ENCODE measurements at places on chromosomes 13 and 19.

GRCh38 chr13:42751693-42752092 is 29.7 kb upstream of the FAM216B start:
- no peak for DNase-seq

DNA sequence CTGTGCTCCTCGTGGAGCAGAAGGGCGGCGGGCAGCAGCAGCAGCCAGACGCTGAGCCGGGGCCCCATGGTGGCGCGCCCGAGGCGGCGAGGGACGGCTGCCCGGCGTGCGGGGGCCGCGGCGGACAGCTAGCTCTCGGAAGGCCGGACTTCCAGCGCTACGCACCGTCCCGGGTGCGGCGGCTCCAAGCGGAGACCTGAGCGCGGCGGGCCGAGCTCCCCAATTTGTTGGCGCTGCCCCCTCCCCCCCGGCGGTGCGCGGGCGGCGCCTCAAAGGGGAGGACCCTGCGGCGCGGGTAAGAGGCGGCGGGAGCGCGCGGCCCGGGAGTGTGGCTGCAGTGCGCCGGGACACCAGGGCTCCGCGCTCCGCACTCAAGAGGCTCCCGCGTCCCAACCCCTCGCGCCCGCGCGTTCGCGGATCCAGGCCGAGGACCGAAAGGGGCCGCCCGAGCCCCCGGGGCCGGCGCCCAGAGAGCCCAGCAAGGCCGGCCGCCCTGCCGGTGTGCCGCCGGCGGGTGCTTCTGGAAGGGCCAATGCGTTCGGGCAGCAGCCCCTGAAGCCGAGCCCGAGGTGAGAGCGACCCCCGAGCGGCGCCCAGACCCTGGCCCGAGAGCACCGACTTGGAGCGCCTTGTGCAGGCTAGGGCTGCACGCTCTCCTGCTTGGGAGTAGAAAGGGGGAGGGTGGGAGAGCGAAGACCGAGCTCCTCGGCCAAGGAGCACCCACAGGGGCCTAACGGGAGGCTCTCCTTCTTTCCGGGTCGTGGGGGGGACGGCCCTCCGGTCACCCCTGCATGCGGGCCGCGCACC is at the start of the genes COL4A1 and COL4A2:
Gene COL4A1 (minus strand): TSS at position 198 of the 807 bp plus-strand sequence. CDS start 130 bp downstream, at position 68.
Gene COL4A2 (plus strand): TSS at position 325 of the 807 bp plus-strand sequence. CDS start 620 bp downstream, outside the sequence.
- no peak for DNase-seq

GRCh38 chr19:45349126-45349415 is 8.5 kb downstream of the KLC3 start:
- no peak for DNase-seq

GRCh38 chr13:51913421-51914136 is 51.8 kb downstream of the CCDC70 start:
- DNase-seq, result no peak

- no peak for DNase-seq
Observed at GRCh38 chr13:110965038-110965754, 50.3 kb upstream of the ANKRD10 start.

DNA sequence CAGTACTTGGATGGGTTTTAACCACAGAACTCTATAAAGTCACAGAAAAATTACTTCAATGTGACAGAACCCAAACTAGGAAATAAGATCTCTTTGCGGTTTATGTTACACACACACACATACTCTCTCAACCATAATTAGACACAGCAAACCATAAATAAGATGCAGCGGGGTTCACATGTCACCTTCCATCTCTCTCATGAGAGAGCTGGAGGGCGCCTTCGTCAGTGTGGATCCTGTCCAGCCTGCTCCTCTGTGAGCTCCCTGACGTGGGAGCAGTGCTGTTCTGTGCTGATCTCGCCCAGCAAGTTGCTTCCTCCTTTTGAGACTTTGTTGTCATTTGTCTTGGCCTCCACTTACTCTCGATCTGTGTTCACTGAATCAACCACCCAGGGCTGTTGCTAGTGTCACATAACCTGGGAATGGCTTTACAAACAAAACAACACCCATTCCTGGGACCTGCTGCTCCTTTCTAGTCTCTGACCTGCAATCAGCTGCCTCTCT is 204.9 kb upstream of the KL start:
- no peak for DNase-seq

DNA sequence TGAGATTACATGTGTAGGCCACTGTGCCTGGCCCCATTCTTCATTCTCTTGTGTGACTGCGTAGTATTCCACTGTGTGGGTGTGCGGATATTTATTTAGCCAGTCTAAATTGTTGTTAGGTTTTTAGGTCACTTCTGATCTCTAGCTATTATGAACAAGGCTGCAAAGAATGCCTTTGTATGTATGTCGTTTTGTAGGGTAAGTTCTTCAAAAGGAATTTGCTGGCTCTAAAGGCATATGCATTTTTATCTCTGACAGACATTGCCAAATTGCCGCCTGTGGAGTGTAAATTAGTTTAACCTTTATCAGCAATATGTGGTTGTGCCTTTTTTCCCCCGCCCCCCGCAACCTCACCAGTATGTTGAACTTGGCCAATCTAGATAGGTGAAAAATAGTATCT is 30.3 kb upstream of the EHD2 start:
- DNase-seq, result no peak

GRCh38 chr13:58566176-58566575 is 934.6 kb downstream of the PCDH17 start:
- no peak for DNase-seq

- DNase-seq, result no peak
Observed at GRCh38 chr13:27489456-27489855, 39.1 kb upstream of the MTIF3 start.

DNA sequence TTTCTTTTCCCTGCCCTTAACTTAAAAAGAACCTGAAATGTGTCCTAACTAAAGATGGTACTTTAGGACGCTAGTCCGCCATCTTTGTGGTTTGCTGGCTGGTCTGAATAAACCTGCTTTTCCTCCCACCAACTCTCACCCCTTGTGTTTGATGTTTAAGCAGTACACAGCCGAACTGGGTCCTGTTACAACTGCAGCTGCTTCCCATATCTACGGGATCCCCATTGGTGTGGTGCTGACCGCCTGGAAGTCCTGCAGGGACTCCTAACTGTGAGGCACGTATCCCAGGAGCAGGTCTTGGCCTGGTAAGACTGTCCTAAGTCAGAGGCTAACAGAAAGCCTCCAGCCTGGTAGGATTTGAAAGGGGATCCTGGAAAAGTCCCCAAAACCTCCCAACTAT is 40.9 kb upstream of the VSTM2B start:
- no peak for DNase-seq

GRCh38 chr13:60327511-60327910 is 69.5 kb upstream of the TDRD3 start:
- no peak for DNase-seq

DNA sequence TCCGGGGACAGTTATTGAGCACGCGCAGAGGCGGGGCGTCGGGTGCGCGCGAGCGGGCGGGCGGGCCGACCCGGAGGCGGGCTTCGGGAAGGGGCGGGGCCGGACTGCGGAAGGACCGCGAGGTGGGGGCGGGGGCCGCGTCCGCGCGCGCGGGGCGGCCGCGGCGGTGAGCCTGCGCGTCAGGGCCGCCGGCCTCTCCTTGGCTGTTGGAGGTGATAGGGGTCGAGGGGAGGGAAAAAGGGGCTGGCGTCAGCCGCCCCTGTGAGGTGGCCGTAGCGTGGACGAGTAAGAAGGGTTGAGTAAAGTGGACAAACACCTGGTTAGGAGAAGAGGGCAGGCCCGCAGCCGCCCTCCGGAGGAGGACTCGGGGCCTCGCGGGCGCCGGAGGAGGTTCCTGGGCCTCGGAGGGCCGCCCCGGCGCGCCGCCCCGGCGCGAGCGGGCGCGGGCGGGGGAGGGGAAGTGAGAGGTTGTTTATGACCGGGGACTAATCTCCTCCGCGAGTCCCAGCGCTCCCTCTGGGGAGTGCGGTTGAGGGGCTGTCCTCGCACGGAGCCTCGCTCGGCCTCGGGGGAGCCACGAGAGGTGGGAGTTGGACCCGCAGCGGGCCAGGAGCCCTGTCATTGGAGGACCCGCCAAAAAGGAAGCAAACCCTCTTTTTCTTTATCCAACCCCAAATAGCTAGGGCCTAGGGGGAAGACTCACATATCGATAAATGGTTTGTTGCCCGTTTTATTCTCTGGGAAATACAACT is 547 bp upstream of the INTS6 start:
- DNase-seq, result peak; percentile 58

GRCh38 chr13:24179486-24179850 is 18.9 kb downstream of the SPATA13 start:
- no peak for DNase-seq

DNA sequence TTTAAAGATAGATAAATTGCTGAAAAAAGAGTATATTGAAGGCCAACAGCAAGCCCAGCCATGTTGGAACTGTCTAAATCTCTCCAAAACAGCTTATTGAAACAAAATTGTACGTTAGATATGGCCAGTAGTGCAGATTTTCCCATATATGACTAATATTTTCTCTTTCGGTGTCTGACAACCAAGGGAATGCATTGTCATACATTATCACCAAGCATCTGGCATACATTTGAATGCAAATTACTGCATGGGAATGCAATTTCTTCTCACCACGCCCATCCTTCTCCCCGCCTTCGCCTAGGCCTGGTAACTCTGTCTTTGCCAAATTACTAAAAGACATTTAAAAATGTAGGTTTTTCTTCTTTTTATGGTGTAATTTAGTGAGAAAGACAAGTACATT is 32.5 kb upstream of the IRS2 start:
- DNase-seq, result no peak

GRCh38 chr19:14425696-14426138 is 6.6 kb upstream of the DDX39A start:
- no peak for DNase-seq

DNA sequence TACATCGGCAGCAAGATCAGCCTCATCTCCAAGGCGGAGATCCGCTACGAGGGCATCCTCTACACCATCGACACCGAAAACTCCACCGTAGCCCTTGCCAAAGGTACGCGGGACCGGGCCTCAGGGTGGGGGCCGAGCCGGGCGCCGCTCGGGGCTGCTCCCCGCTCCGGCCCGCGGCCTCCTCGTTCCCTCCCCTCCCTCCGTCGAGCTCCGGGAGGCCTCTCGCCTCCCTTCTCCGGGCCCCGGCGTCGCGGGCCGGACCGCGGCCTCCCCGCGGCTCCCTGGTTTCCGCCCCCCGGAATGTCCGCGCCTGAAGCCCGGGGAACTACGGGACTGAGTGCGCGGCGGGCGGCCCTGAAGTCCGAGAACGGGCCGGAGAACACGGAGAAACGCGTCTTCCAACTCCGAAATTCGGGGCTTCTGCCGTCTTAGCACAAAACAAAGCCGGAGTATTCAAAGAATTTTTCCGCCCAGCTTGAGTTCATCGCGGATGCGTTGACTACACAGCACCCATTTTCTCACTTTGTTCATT is 423 bp downstream of the LSM14A start:
- DNase-seq, result no peak

DNA sequence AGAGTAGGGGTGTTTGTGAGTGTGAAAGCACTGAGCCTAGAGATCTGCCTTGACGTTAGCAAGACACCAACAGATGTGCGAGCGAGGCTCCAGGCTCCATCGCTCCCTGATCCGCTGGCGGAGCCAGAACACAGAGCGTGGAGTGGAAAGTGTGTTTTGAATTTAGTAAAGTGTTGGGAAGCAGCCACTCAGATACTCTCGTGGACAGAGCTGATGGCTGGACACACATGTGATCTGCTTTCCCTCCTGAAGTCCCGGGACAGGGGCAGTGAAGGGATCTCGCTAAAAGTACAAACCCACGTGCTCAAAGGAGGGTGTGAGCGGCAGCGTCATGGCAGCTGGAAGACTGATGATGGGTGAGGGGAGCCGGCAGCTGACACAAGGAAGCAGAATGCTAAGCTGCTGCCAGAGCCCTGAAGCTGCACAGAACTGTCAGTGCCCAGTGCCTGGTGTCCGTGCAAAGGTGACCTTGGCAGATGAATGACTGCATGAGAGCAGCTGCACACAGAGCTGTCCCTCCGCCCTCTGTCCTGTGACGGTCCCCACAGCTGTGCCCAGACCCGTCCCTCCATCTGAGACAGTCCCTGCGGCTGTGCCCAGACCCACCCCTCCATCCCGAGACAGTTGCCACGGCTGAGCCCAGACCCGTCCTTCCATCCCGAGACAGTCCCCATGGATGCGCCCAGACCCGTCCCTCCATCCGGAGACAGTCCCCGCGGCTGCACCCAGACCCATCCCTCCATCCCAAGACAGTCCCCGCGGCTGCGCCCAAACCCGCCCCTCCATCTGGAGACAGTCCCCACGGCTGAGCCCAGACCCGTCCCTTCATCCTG is 29.6 kb upstream of the TMEM255B start:
- DNase-seq, result no peak

GRCh38 chr13:106744516-106744915 is 176.6 kb upstream of the ARGLU1 start:
- no peak for DNase-seq

DNA sequence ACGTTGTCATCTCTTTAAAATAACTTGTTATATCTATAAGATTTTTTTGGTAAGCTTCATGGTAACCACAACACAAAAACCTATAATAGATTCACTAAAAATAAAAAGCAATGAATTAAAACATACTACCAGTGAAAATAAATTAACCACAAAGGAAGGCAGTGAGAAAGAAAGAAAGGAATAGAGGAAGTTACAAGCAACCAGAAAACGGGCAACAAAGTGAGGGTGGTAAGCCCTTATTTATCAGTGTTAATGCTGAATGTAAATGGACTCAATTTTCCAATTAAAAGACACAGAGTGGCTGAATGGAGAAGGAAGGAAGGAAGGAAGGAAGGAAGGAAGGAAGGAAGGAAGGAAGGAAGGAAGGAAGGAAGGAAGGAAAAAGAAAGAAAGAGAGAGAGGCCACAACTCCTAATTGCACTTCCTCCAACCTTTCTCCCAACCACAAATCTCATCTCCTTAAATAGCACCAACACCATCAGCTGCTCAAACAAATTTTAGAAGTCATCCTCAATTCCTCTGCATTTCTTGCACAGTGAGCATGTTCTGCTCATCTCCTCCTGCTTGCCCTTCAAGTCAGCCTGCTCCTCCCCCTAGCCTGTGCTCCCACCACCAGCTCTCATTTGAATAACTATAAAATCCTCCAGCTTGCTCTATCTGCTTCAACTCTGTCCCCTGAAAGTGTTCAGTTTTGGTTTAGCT is 48.6 kb downstream of the CCNA1 start:
- no peak for DNase-seq

- DNase-seq, result no peak
Observed at GRCh38 chr13:50162001-50162400, 146.8 kb downstream of the KCNRG start.

DNA sequence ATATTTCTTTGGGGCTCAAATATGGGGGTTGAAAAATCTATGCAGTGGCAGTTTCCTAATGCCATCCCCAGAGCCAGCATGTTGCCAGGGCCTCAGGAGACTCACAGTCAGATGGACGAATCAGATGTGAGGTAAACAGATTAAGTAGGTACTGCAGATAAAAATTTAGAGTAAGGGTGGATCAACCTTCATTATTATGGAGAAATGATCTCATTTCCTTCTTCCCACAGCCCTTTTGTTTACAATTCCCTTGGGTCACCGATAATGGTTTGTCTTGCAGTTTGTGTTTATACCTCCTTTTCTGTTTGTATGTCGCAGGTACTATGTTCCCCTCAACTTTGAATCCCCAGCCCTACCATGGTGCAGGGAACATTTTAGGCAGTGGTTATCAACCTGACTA is 20.0 kb downstream of the DIAPH3 start:
- no peak for DNase-seq

- DNase-seq, result no peak
Observed at GRCh38 chr19:21569494-21569865, 64.1 kb downstream of the ZNF429 start.

Data from stimulated activated CD8-positive, alpha-beta memory T cell treated with anti-CD3 and anti-CD28 coated beads, Interleukin-15, amount 100 ng/mL, for 4 hours (primary cell).